Smooth muscle cell of the brain vasculature (primary cell): ENCODE measurements at places on chromosomes 12 and 14.

- no peak for DNase-seq
These were observed 18.9 kb downstream of the SNRPF start for GRCh38 chr12:95877622-95878021.

GRCh38 chr14:100589071-100589759 lies 2.0 kb upstream of the BEGAIN start:
- DNase-seq = no peak

- no peak for DNase-seq
These were observed 128.1 kb upstream of the AMIGO2 start for GRCh38 chr12:47207829-47208248.

GRCh38 chr14:57326253-57326652 lies 57.5 kb downstream of the AP5M1 start:
- no peak for DNase-seq

DNA sequence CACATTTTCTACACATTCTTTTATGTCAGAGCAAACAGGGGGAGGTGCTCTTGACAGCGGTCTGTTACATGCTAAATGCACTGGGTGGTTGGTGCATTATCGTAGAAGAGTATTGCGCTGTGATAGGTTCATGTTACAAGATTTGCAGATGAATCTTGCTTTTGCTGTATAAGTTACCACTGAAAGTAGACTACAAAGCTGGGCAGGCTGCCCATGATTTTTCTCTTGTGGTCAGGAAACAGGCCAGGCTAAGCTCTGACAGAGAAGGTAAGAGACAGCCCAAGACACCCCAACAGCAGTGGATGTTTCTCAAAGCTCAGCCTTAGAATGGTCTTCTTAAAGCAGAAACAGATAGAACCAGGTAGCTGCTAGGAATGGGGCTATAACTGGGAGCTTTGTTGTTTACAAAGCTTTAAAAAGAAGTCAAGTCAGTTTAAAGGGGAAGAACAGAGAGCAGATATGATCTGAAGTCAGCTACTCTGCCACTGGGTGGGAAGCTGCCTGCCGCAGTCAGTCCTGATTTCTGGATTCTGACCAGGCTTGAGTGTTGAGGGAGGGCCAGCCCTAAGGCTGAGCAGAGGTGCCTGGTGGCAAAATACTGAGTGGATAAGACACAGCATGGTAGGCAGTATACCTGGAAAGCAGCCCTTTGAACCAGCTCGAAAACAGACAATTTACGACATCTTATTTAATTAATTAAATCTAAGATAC lies 9.4 kb downstream of the KCNA1 start:
- DNase-seq = no peak

DNA sequence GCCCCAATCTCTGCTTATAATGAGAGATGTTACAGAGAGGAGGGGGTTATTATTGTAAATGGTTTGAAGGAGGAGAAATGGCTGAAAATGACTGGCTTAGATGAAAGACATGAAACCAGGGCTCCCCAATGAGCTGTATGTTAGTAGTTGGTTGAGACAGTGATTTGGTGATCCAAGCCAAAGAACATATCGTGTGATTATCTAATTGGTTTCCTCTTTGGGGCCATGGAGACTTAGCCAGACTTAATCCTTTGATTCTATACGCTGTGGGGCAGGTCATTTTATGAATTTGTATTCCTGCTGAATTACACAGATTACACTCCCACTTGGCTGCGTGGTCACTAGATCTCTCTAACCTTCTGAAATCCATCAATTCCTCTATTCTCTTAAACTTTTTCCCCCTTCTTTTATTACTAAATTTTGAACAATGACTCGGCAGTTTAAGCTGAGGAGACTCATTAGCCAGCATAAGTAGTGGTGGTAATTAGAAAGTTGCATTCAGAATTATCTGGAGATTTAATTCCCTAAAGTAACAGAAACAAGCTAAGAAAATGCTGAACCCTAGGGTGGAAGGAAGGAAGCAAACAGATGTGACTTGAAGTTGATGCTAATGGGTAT lies 5.3 kb downstream of the TTC8 start:
- no peak for DNase-seq

DNA sequence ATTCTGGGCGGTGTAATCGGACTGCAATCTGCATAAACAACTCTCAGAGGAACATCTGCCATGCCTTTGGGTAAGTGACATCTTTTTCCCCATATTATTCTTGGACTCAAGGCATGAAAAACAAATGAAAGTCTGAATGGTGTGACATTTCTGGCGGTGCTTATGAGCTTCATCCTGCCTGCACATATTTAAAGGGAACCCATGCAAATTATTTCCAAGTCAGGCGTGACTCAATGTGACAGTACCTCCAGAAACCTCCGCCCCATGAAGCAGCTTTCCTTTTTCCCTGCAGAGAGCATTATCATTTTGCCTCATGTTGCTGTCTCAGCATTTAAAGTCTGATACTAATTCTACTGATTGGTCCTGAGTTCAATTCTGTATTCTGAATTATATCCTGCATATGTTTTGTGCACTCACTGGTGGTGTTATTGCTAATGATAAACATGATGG lies 585.4 kb downstream of the SNAPC1 start:
- no peak for DNase-seq

DNA sequence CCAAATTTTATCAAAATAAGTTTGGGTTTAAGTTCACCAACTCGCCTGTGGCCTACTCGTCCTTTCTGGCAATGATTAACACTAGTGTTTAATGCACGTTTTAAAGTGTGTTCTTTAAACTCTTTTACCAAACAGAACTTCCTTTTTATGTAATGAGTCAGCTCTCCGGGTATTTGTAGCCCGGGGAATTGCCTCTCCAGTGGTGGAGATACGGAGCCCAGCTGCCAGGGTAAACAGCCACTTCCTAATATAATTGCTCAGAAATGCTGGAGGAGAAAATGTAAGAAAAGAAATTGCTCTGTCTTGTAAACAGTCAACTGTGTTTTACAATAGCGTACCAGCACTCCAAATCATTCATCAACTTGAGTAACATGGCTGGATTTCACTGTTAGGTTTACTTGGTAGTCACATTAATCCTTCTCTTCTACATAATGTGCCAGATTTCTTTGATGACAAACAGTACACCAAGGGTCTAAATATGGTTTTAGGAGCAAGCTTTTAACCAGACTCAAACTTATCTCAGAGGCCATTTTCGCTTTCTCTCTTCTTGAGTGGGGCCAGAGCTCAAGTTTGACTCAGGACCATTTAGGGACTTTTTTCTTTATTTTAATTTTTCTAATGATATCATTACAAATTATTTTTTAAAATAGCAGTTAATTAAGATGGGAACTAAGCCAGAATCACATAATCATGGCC lies 101.2 kb upstream of the SLC38A2 start:
- DNase-seq = peak; percentile 76

GRCh38 chr14:102768223-102769048 lies 8.8 kb upstream of the TRAF3 start:
- DNase-seq = no peak

DNA sequence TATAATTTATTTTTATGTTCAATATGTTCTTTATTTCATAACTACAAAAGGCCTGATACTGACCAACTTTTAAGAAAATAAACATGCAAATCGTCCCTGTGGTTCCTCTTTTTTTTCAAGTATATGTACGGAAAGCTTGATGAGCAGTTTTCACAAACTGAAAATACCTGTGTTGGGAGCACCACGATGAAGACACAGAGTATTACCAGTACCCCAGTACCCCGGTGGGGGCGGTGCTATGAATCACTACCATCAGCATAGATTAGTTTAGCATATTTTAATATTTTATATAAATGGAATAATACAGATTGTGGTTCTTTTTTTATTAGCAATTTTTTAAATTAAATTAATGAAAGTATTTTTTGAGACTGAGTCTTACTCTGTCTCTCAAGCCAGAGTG lies 7.0 kb downstream of the B4GALNT3 start:
- DNase-seq = no peak

GRCh38 chr14:37057776-37058175 lies 114.6 kb downstream of the SLC25A21 start:
- DNase-seq = no peak

GRCh38 chr12:89358805-89359204 lies 6.5 kb upstream of the DUSP6 start:
- DNase-seq = no peak

- no peak for DNase-seq
These were observed 46.7 kb upstream of the ALG10B start for GRCh38 chr12:38269897-38270296.

GRCh38 chr14:61391119-61391518 lies 69.7 kb downstream of the PRKCH start:
- DNase-seq = no peak

- peak; percentile 68 for DNase-seq
These were observed 89.6 kb upstream of the SOX5 start for GRCh38 chr12:24039113-24039525.

DNA sequence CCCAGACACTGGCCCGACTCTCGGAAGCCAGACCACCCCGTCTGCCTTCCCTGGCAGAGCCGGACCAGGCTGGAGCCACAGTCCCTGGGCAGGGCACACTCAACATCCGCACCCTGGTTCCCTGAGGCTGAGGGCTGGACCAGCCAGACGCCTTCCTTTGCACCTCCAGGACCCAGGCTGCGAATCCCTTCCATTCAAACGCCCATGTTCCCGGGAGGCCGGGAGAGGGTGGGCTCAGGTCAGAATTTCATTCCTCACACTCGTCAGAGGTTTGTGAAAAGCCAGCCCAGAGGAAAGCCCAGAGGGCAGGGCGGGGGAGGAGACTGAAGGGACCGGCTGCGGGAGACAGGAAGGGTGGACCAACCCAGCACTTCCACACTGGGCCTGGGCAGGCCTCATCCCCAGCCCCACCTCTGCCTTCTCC lies 58.7 kb downstream of the LRRC74A start:
- DNase-seq = no peak

GRCh38 chr14:72318648-72319047 lies 386.4 kb downstream of the RGS6 start:
- no peak for DNase-seq

- DNase-seq = no peak
These were observed 48.5 kb downstream of the JAG2 start for GRCh38 chr14:105120056-105120455.

GRCh38 chr14:32244404-32244803 lies 41.3 kb upstream of the RNU6-8 start:
- DNase-seq = no peak

DNA sequence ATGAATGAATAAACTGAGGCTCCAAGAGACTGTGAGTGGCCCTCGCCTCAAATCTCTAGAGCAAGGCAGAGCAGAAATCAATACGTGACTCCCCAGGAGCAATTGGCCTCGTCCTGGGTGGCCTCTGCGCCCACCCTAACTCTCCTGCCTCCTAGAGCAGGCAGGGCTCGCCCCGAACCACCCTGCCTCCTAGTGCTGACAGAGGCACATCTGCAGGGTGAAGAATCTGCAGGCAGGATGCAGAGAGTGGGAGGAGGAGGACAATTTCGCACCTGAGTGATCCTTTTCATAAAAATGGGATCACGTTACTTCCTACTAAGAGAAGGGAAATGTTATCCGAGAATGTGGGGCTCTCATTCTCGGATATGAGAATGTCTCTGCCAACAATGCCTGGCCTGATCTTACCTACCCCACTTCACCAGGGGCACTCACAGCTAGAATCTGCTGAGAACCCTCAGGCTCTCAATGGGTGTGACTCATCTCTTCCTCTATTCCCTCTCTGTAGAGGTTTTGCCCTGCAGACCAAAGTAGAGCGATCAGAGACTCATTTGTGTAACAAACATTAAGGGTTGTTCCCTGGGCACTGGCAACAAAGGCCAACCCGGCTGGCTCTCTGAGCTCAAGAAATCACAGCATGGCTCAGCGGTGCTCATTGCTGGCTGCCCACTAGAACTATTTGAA lies 61.7 kb upstream of the BCL2L14 start:
- DNase-seq = no peak

- no peak for DNase-seq
These were observed 1.3 kb downstream of the FGD6 start for GRCh38 chr12:95215949-95216348.

DNA sequence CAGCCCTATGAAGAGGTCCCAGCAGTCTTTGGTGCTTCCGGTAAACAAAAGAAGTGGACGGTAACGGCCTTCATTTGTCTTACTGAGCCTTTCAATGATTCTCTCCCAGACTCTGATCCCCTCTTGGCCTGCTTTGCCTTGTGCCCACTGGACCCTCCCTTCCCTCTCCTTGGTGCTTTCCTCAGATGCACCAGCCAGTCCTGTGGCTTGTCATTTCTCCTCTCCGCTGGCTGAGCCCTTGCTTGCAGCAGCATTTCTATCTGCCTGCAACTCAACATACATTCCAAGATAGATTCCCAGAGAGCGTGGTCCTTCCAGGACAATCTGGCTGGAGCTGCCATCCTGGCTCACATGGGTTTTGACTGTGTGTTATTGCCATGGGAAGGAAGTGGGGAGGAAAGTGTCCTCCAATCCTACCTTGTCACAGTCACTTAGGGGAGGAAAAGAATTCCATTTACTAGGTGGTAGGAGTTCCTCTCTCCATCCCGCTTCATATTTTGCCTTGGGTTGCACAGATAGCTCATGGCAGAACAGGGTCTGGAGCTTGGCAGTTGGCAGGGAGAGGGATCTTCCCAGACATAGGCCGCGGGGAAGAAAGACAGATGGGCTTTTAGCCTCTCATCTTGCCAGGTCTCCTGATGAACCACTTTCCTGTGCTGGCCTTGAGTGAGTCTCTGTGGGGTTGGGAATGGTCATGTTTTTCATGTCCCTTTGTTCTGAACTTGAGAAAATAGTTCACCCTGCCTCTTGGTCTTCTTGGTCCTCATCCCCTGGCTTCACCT lies 92.8 kb upstream of the KCNA1 start:
- no peak for DNase-seq
